ENCODE measurements at places on chromosomes 5 and 9. TPM values are rescaled to one million over a fixed set of nuclear protein-coding genes. Genes with fewer than 3 reads are reported as not detected.

CTNND2 gene
- total RNA-seq: 99.7 TPM

DNAH5 gene
- total RNA-seq: 4.2 TPM

BRD9 gene
- total RNA-seq: 42.0 TPM

GFI1B gene
- 0.23 TPM for total RNA-seq

ENG gene
- total RNA-seq: 1.8 TPM

SLC34A3 gene
- not detected for total RNA-seq

KCNN2 gene
- 33.9 TPM for total RNA-seq

MELK gene
- 6.9 TPM for total RNA-seq

CAMK2A gene
- total RNA-seq: 59.7 TPM

SLIT3 gene
- 7.6 TPM for total RNA-seq

ENHO gene
- total RNA-seq: 58.8 TPM

BTNL3 gene
- not detected for total RNA-seq

PKD2L2 gene
- total RNA-seq: 0.46 TPM

SLC6A3 gene
- total RNA-seq: 12.5 TPM

TMEM215 gene
- total RNA-seq: 9.0 TPM

GRK6 gene
- total RNA-seq: 25.4 TPM

GLDC gene
- total RNA-seq: 26.3 TPM

DOCK8 gene
- 4.2 TPM for total RNA-seq

ESM1 gene
- total RNA-seq: 2.3 TPM

CREB3 gene
- total RNA-seq: 33.0 TPM

PCDHGC4 gene
- 91.6 TPM for total RNA-seq

ANKRD31 gene
- 1.2 TPM for total RNA-seq

PHF24 gene
- 45.2 TPM for total RNA-seq

CYLC2 gene
- not detected for total RNA-seq

TTLL11 gene
- total RNA-seq: 42.0 TPM

VCP gene
- 193 TPM for total RNA-seq

BSPRY gene
- 0.69 TPM for total RNA-seq

SPRY4 gene
- 4.8 TPM for total RNA-seq

DDX4 gene
- total RNA-seq: not detected

BARX1 gene
- total RNA-seq: not detected
